ENCODE measurements at places on chromosomes 1 and 21.

DNA sequence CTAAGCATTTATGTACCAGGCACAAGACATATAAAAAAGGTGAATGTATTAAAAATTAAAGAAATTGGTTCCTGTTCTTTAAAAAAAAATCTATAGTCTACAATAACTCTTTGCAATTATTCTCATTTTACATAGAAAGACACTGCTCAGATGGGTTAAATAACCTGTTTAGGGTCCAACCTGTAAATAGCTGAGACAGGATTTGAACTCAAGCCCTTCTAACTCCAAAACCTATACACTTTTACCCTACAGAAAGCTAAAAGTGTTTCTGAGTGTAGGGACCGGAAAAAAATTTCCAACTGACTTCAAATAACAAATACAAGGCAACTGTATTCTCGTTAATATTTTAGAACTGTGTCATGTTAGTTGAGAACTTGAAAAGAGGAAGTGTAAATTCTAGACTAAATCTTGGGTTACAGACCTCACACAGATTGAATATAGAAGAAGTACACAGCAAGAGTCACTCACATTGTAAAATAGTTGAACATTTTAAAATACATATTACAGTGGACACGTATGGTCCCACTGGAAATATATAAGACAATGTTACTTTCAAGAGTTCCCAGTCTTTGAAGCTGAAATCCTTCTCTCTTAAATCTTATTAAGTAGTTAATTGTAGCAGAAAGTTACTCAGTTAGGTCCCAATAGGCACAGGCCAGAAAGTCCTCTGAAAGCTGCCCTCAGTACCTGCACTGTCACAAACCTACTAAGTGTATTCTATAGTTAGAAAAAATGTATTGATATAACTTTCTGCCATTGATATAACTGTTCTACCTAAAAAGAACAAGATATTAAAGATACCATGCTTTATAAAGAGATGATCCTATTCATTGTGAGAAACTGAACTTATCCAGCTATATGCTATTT, 7.3 kb downstream of the EDEM3 start:
- no peak for DNase-seq

GRCh38 chr1:76571248-76571647, 296.0 kb upstream of the ST6GALNAC5 start:
- DNase-seq, result no peak

DNA sequence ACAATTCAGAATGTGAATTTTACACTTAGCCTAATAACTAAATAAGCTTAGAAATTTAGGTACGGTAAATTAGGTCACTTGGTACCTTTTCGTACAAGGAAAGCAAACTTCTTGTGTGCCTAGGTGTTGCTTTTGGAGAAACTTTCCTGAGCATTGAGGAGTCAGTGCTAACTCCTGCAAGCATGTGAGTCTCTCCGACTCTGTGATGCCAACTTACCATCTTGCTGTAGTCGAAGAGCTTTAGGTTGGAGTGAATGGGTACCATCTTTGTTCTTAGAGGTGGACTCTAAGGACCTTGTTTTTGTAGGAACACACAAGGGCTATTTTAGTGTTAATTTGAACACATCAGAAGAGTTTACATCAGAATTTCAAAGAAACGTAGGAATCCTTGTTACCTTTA, 688.9 kb downstream of the USP25 start:
- DNase-seq, result no peak

DNA sequence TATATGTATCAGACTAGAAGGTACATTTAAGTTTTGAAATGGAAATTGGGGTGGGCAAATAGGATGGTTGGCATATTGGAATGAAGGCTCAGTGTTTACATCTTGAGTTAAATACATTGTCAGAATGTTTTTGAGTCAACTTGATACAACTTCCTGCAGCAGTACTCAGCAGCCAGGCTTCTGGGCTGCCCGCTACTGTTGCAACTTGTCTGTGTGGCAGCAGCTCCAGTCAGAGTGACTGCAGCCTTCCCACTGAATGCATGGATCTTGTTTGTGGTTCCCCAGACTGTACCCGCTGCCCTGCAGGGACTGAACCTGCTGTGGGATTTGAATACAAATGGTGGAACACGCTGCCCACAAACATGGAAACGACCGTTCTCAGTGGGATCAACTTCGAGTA, 24.9 kb upstream of the SARS1 start:
- no peak for DNase-seq

- DNase-seq, result no peak
Measured at GRCh38 chr1:22908880-22909426, 63.7 kb downstream of the LACTBL1 start.

DNA sequence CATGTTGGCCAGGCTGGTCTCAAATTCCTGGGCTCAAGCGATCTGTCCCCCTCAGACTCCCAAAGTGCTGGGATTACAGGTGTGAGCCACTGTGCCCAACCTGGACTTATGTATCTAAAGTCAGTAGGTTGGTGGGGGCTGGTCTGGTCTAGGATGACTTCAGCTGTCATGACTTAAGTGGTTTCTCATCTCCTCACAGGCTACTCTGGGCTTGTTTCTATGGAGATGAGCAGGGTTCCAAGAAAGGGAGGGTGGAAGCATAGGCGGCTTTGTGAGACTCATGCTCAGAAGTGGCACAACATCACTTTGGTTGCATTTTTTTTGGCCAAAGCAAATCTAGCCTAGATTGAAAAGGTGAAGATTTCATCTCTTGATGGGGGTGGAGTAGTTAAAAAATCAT, 115.9 kb upstream of the IVNS1ABP start:
- no peak for DNase-seq

DNA sequence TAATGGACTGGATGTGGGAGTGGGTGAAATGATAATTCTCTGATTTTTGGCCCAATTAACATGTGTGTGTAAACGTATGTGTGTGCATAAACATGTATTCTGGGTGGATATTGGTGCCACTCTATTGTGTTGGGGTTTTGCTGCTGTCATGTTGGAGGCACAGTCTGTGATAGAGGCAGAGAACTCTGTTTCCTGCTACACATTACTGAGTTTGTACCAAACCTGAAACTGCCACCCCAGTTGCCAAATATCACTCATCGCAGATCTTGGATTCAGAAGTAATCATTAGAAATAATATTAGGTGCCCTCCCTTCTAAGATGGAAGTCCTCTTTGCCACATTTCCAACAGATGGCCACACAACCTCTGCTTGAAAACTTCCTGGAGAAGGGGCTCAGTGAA, 13.8 kb downstream of the FASLG start:
- DNase-seq, result no peak

GRCh38 chr21:34647555-34647954, 21.2 kb upstream of the CLIC6 start:
- no peak for DNase-seq

GRCh38 chr1:210372931-210373627, 44.4 kb downstream of the HHAT start:
- no peak for DNase-seq

DNA sequence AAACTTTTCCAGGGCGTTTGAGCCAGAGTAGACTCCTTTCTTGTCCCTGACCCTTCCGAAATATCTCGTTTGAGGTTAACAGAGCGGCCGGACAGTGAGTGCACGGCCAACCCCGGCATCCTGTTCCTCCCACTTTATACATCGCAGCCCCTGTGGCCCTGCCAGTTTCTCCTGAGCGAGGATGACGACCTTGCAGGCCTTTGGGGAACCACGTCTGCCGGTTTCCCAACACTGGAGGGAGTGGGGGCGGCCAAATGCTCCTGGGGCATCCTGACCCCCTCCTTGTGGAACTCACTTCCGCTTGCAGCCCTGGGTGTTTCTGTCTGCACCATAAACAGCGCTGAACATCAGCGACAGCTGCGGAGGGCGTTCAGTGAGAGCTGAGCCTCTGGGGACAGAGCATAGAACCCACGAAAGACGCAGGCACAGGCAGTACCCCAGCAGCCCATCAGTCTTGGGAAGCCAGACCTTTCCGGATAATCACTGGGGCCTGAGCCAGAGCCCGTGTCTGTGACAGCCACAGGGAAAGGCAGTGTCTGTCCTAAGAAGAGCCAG, 4.8 kb upstream of the KCNAB2 start:
- DNase-seq, result no peak

GRCh38 chr1:98688110-98688739, 26.7 kb downstream of the SNX7 start:
- no peak for DNase-seq

GRCh38 chr1:31955917-31956736, 18.0 kb upstream of the PTP4A2 start:
- DNase-seq, result peak; percentile 71

- no peak for DNase-seq
Measured at GRCh38 chr1:68448365-68448764, 1.4 kb downstream of the RPE65 start.

GRCh38 chr1:25692560-25692959, 76.0 kb downstream of the MAN1C1 start:
- peak; percentile 48 for DNase-seq

GRCh38 chr1:238196516-238196915, 305.8 kb upstream of the ZP4 start:
- no peak for DNase-seq

- no peak for DNase-seq
Measured at GRCh38 chr1:215489771-215490565, 77.1 kb upstream of the KCTD3 start.

- DNase-seq, result no peak
Measured at GRCh38 chr1:34648501-34648900, 106.3 kb upstream of the GJB5 start.

DNA sequence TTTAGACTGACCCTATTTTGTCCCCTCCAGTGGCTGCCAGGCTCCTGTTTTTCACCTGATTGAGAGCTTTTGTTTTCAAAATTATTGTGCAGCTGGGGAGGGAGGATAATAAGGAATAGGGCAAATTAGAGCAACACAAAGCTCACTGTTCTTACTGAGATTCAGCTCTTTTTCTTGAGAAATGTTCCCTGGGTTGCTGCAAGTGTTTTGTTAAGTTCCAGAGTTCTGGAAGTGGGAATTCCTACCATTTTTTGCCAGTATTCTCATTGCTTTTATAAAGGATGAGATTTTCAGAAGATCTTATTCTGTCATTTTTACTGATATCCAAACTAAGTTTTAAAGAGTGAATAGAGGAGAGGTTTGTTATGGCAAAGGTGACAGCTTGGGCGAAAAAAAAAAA, 417.7 kb downstream of the SIPA1L2 start:
- no peak for DNase-seq

- DNase-seq, result no peak
Measured at GRCh38 chr1:29243871-29244200, 7.5 kb downstream of the PTPRU start.

DNA sequence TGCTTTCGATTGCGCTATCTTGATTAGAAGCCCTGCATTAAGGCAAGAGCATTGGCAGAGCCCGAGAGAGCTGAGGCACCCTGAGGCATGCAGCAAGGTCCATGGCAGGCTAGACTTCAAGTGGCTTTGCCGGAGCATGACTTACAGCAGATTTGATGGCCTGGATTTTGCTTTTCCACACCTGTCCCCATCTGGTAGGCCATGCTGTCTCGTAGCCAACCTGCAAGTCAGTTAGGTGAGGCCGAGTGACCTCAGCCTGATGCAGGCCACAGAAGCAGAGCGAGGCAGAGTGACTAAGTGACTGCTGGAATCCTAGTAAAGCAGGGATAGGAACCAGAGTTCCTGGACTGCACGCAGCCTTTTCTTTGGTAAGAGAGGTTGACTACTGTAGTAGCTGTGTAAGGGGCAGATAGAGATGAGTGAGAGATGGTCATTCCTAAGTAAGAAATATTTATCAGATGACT, 148.9 kb downstream of the PBX1 start:
- no peak for DNase-seq

- DNase-seq, result no peak
Measured at GRCh38 chr1:91683598-91683951, 182.9 kb downstream of the CDC7 start.

DNA sequence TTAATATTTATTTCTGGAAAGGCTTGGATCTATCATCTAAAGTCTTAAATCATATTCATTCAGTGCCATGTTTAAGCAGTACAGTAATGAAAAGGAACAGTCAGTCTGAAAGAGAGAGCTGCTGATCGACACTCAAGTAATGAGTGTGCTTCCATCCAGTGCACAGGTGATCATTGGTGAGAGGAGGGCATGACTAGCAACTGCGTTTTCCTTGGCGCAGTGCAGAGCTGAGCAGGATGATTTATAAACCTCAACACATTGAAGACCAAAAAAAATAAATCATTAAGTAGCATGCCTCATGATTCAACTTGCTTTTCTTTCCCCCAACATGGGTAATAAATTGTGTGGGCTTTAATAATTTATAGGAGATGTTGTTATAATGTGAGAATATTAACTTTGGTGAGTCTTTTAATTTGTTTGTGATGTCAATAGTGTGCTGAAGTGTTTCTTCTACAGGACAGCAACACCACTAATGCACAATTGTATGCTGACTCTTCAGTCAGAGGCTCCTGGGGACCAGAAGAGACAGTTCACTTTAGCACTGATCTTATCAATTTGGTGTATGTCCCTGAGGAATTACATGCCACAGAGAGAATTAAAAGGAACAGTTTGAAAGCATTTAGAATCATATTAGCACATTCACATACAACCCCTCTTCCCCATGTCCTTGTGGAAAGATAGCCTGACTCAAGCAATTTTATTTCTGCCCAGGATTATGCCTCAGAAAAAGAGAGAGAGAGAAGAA, 199.7 kb upstream of the ADGRL2 start:
- DNase-seq, result no peak

DNA sequence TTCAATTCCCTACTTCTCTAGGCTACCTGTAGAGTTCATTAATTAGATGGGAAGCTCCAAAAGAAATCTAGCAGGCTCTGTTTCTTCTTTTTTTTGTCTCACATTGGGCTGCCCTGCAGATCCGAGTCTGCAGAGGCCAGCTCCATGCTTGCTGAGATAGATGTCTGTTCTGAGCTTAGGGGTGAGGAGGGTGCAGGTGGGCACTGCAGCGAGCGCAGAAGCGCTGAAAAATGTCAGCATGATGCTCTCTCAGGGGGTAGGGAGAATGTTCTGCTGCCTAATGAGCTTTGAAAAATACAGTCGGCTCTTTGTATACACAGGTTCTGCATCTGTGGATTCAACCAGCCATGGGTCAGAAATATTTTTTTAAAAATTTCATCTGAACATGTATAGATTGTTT, 56.8 kb upstream of the KCNA3 start:
- DNase-seq, result no peak

DNA sequence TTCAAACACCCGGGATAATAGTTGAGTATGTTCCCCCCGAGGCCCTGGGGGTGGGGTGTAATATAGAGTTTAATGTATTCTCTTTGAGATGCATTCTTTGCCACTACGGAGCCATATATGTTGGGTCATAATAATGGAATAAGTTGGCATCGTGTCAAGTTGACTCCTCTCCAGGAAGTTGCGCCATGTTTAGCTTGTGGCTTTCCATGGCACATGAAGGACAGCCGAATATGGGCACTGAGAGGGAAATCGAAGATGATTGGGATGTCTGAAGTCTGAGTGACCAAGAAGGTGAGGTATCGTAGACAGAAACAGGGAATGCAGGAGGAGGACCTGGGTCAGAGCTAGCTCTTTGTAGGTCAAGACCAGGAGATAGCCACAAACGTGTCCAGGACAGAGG, 92.6 kb downstream of the PAX7 start:
- no peak for DNase-seq

DNA sequence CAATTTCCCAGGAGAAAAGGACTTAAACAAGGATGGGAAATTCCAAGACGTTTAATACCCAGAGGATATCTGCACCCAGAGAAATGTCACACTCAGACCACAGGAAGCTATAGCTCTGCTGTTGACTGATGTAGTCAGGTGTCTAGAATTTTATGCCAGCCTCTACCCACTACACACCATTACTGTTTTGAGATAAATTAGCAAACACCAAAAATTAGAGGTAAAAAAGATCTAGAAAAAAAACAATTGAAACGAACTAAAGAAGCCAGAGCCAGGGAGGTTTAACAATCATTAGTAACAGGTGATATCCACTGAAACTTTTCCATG, 519.9 kb downstream of the SMYD3 start:
- DNase-seq, result no peak

GRCh38 chr1:32685498-32685897, 17.1 kb downstream of the SYNC start:
- no peak for DNase-seq
